ENCODE measurements at places on chromosomes 13 and 19. TPM values are rescaled to one million over a fixed set of nuclear protein-coding genes. Genes with fewer than 3 reads are reported as not detected.

The ZNF439 gene
- 0.29 TPM for total RNA-seq

The RASAL3 gene
- total RNA-seq: 2.4 TPM

The KHSRP gene
- 197 TPM for total RNA-seq

The RRAS gene
- 32.8 TPM for total RNA-seq

The ARHGEF7 gene
- total RNA-seq: 182 TPM

The APC2 gene
- total RNA-seq: 0.13 TPM

The VSTM2B gene
- total RNA-seq: not detected

The PSG1 gene
- total RNA-seq: not detected

The STOML3 gene
- not detected for total RNA-seq

The SPIB gene
- total RNA-seq: not detected

The SMIM24 gene
- total RNA-seq: not detected

The MISP gene
- not detected for total RNA-seq

The NLRP4 gene
- not detected for total RNA-seq

The SIGLEC12 gene
- not detected for total RNA-seq

The GSX1 gene
- not detected for total RNA-seq

The GZMM gene
- not detected for total RNA-seq

The THSD1 gene
- 41.3 TPM for total RNA-seq

The MAG gene
- total RNA-seq: not detected

The DAND5 gene
- not detected for total RNA-seq

The DIRAS1 gene
- 0.14 TPM for total RNA-seq

The FFAR3 gene
- not detected for total RNA-seq

The DCUN1D2 gene
- 10.6 TPM for total RNA-seq

The CLIP3 gene
- 4.3 TPM for total RNA-seq

The RPS19 gene
- total RNA-seq: 1,155 TPM

The PLIN5 gene
- 0.14 TPM for total RNA-seq

The MAB21L1 gene
- not detected for total RNA-seq

The KCNK6 gene
- 8.2 TPM for total RNA-seq

The TUBB4A gene
- not detected for total RNA-seq

The NOTCH3 gene
- total RNA-seq: 0.22 TPM

The ZNF665 gene
- total RNA-seq: 1.1 TPM

The CLN5 gene
- 32.0 TPM for total RNA-seq

The KLHL1 gene
- not detected for total RNA-seq

The SIX5 gene
- total RNA-seq: 6.4 TPM

The MAMSTR gene
- 0.43 TPM for total RNA-seq

The LRG1 gene
- total RNA-seq: 0.29 TPM

The INSL3 gene
- not detected for total RNA-seq

The SMIM7 gene
- 45.9 TPM for total RNA-seq

The LRRC25 gene
- total RNA-seq: not detected

The ZSCAN1 gene
- total RNA-seq: not detected

The AKAP8L gene
- 56.1 TPM for total RNA-seq

The COX6B2 gene
- total RNA-seq: not detected

The TSSK6 gene
- 0.57 TPM for total RNA-seq

The TMEM238 gene
- not detected for total RNA-seq

The KLC3 gene
- total RNA-seq: not detected

The ZNF626 gene
- total RNA-seq: 13.5 TPM

The KASH5 gene
- total RNA-seq: not detected

The GNG8 gene
- total RNA-seq: not detected

The PCDH17 gene
- 2.2 TPM for total RNA-seq

The PALM gene
- total RNA-seq: 6.5 TPM

The OR10H1 gene
- not detected for total RNA-seq

The PSG11 gene
- total RNA-seq: not detected
